ENCODE measurements at places on chromosomes 1 and 21.

DNA sequence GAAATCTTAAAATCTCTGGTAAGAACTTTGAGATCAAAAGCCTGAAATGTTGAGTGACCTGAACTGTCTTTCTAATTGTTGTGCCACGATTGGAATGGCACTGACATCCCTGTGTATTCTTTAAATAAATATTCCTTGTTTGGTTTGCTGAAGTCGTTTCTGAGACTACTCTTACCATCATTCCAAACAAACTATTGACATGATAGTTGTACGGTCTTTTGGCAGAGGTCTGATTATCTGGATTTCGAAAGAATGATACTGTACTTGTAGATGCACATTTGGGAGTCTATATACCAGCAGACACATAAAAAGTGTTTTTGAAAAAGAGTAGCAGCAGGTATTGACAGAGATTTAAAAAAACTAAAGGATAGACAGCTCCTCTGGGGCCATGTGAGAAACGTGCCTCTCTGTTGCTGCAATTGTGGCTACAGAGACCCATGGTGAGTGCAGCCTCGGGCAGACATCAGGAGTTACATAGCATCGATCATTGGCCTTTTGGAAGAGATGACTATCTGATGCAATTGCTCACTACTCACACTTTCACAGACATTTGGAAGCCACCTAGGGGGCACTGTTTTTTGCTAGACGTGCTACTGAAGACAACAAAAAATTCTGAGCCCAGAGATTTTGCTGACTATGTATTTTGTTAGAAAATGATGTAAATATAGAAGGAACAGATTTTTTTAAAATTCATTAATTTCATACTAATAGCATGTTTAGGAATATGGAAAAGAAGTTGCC, 464.5 kb downstream of the KCNT2 start:
- no peak for DNase-seq

DNA sequence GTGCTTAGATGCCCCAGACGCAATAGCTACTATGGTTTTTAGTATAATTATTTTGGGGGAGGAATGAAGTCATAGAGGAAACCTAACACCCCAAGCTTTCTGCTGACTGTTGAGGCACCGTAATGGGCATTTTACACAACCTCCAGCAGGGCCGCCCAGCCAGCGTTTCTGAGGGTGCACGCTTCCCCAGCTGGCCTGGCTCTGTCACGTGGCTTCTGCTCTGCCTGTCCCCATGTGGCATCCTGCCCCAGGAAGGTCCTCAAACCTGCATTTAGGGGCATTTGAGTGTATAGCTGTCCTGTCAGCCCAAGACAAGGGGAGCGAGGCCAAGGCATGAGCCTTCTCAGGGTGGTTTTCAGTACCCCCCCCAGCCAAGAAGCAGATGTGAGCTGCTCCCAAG, 10.4 kb upstream of the NEK2 start:
- DNase-seq: no peak

- no peak for DNase-seq
Measured at GRCh38 chr1:238832106-238832505, 554.3 kb upstream of the CHRM3 start.

DNA sequence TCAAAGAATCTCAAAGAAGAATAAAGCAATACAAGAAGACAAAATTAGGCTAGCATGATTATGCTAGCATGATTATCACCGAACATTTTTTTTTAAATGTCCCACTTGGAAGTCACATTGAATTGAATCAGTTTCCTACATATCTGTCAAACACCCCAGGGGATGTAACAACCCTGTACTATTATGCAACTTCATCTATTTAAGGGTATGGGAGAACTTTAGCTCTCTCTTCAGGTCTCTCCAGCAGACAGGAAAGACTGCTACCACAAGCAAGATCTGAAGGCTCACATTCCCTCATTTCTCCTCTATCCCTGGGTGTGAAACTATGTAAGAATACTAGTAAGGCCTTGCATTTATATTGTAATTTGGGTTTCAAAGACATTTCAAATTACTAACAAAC, 52.8 kb downstream of the EDEM3 start:
- no peak for DNase-seq

GRCh38 chr1:210687582-210688279, 359.0 kb downstream of the HHAT start:
- no peak for DNase-seq
